ENCODE measurements at places on chromosomes 5 and 9. TPM values are rescaled to one million over a fixed set of nuclear protein-coding genes. Genes with fewer than 3 reads are reported as not detected.

The HSPB3 gene
- total RNA-seq: not detected

The FCHO2 gene
- total RNA-seq: 38.7 TPM

- no peaks in the 10 kb centered on the region for H3K36me3 ChIP-seq
- no peak overlapping the region for H3K4me3 ChIP-seq
- no peaks in the 10 kb centered on the region for H3K4me1 ChIP-seq
- no peak for DNase-seq
Observed at GRCh38 chr9:122383992-122384461, 13.2 kb downstream of the PTGS1 start.

- no peaks in the 10 kb centered on the region for H3K27me3 ChIP-seq
- no peak for DNase-seq
- H3K4me3 ChIP-seq: no peak overlapping the region
- peak overlapping the region; percentile 90 for H3K27ac ChIP-seq
Observed at GRCh38 chr9:109252291-109252690, 68.6 kb downstream of the EPB41L4B start.

DNA sequence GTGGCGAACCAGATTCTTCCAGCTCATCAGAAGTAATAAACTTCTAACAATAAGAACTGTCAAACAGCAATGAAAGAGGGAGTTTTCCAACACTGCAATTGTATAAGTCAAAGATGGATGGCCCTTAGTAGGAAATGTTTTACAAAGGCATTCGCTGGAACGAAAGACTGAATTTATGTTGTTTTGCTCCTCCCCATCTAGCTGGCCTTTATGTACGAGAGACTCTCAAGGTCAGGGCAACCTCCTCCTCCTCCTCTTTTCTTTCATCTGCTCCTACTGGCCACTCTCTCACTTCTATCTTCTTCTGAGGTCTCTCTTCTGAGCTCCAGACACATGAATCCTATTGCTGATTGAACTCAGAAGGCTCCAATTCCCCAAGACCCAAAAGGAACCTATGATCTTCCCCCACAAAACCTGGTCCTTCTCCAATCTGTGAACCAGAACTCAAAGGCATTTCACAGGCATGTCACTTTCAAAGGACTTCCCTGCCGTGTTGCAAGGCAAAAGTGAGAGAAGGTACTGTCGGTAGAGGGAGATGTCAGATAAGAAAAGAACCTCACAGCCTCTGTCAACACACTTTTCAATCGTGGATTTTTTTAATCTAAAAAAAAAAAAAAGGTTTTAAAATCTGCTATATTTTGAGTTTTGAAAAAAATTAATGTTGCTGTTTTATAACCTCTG lies 28.5 kb upstream of the PUM3 start:
- no peaks in the 10 kb centered on the region for H3K27me3 ChIP-seq
- DNase-seq: peak; percentile 8
- no peak overlapping the region for H3K4me3 ChIP-seq
- no peaks in the 10 kb centered on the region for H3K4me1 ChIP-seq

GRCh38 chr9:6788162-6789016 lies 30.6 kb downstream of the KDM4C start:
- H3K36me3 ChIP-seq: no peaks in the 10 kb centered on the region
- no peak for DNase-seq
- H3K4me3 ChIP-seq: no peak overlapping the region
- no peak overlapping the region for H3K27ac ChIP-seq
- peaks cover 16% of the 10 kb centered on the region for H3K4me1 ChIP-seq
- H3K27me3 ChIP-seq: no peaks in the 10 kb centered on the region

- no peaks in the 10 kb centered on the region for H3K36me3 ChIP-seq
- no peak for DNase-seq
- H3K4me3 ChIP-seq: no peak overlapping the region
- no peak overlapping the region for H3K27ac ChIP-seq
- no peaks in the 10 kb centered on the region for H3K4me1 ChIP-seq
- no peaks in the 10 kb centered on the region for H3K27me3 ChIP-seq
Observed at GRCh38 chr5:160198146-160198545, 31.2 kb upstream of the FABP6 start.

GRCh38 chr5:74122175-74122574 lies 496.2 kb downstream of the ARHGEF28 start:
- H3K4me1 ChIP-seq: peaks cover 16% of the 10 kb centered on the region
- no peak for DNase-seq
- H3K4me3 ChIP-seq: no peak overlapping the region

DNA sequence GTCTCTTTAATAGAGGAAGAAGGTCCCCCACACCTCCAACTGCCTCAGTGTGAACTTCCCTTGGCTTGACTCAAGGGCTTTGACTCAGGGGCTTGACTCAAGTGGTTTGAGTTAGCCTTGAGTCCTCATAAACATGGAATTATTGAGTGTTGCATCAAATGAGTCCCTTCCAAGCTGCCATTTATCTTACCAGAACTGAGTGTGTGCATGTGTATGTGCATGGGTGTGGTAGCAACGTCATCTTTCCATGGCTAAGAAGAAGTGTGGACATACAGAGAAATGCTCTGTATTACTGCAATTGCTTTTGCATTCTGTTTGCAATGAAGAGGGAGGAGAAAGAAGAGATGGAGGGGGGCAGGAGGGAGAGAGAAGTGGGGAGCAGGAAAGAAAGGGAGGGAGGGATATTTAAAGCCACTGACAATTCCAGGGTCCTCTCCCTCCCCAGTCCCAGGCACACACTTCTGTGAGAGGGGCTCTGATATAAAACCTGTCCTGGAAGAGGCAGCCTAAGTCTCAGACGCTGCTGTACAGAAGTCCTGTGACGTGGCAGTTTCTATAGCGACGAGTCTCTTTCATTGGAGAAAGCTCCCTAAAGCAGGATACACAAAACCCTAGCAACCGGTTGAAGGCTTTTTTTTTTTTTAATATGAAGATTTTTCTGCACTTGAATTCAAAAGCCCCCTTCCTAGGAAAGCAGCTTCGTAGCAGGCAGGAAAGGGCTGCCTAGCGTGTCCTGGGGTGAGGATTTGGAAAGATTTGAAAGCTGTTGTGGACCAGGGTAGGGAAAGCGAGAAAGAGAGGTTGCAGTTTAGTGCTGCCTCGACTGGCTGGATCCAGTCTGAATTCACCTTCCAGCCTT lies 93.3 kb upstream of the MAP1B start:
- H3K36me3 ChIP-seq: no peaks in the 10 kb centered on the region
- H3K4me3 ChIP-seq: no peak overlapping the region
- no peak overlapping the region for H3K27ac ChIP-seq
- no peaks in the 10 kb centered on the region for H3K4me1 ChIP-seq
- no peak for DNase-seq
